ENCODE measurements at places on chromosomes 12 and 14.

DNA sequence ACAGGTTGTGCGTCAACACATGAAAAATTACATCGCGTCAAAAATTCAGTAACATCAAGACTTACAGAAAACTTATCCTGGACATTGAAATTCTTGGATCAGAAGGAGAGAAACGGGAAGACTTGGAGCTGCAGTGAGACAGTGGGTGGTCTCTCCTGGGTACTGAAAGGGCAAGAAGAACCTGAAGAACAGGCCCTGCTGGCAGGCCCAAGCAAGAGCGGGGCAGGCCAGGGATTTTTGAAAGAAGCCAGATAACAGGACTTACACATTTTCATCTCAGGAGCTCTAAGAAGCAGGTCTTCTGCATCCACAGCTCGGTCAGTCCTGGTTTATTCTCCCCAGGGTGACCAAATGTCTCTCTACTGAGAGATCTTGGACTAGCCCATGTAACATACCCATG is 466.5 kb upstream of the SOX5 start:
- no peak for DNase-seq

GRCh38 chr14:52068615-52069306 is at the start of gene NID2:
TSS of gene NID2 (minus strand) at chr14:52069059. CDS start at chr14:52068994, 65 bp downstream.
- DNase-seq = peak; percentile 50

DNA sequence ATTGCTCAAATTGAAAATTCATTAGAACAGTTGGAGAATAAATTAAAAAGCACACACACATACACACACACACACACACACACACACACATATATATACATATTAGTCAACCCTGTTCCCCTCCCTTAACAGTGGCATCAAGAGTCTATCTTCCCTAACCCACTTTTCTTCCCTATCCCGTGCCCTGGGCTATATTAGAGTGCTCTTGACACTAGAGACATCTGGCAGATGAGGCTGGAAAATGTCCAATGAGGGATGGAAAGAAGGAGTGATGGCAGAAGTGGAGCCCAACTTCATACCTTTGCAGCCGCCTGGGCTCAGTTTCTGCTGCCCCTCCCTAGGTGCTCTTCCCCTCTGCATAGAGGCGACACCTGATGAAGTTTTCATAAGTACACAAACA is 172.4 kb upstream of the NUDT4 start:
- DNase-seq = no peak

DNA sequence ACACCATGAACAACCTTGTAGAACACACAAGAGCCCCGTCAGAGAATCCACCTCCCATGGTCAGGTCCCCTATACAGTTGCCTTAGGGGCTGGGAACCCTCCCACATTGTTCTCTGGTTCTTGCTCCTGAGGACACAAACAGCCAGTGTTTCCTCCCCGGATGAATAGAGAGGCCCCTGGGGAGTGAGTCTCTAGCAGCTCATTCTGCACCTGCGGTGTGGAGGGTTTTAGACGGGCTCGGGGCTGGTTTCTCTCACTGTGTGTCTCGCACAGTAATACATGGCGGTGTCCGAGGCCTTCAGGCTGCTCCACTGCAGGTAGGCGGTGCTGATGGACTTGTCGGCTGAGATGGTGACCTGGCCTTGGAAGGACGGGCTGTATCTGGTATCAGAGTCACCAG is 1052.1 kb downstream of the TMEM121 start:
- DNase-seq = no peak

- no peak for DNase-seq
These were observed 88.4 kb upstream of the PRKD1 start for GRCh38 chr14:30016002-30016401.

- no peak for DNase-seq
These were observed 728.9 kb downstream of the BCL11B start for GRCh38 chr14:98543074-98543473.

- peak; percentile 98 for DNase-seq
These were observed at the start of gene COX6A1 for GRCh38 chr12:120437735-120438494. TSS of gene COX6A1 (plus strand) at chr12:120438113. CDS start at chr12:120438127, 14 bp downstream.

DNA sequence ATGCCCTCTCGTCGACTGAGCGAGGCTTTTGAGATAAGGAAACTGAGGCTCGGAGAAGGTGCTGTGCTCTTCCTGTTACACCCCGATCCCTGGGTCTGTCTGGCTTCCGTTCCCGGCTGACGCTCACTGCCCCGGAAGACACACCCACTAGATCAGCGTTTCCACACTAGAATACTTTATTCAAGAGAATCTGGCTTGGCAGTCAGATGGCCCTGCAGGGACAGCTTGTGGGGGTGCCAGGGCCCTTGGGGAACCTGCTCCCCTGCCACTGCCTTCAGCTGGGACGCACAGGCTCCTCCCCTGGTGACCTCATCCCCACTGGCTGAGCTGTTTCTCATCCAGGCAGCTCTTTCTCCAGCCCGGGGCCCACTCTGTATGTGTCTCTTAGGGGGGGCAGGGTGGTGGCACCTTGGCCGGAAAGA is 13.7 kb downstream of the PGF start:
- DNase-seq = no peak

- DNase-seq = peak; percentile 46
These were observed 105.4 kb upstream of the MED13L start for GRCh38 chr12:116382686-116383530.

DNA sequence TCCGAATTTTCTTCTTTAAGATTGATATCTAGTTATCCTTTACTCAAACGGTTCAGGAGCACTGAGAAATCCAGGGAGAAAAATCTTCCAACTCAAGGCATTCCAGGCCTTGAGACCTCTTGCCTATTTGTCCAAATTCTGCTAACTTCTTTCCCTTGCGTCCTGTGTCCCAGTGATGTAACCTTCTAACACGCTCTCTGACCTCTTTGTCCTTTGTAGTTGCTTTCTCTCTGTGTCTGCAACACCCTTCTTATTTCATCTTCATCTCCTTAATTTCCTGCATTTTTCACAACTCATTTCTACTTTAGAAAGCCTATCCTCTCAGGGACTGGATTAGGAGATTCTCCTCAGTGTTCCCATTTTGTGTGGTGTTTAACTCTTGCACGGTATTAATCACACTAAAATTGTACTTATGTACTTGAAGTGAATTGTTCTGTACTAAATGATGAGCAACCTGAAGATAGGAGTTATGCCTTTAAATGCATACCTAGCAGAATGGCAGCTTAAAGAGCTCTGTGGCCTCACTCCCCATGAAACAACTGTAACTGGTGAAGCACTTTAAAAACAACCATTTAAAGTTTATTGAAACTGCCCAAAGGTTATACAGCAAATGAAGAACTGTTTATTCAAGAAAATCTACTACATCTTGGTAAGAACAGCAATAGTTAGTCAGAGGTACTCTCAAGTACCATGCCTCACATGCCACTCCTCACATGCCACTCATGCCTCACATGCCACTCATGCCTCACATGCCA is 7.4 kb upstream of the SNAPC1 start:
- DNase-seq = no peak

GRCh38 chr12:75721796-75722195 is 210.4 kb upstream of the KRR1 start:
- no peak for DNase-seq

DNA sequence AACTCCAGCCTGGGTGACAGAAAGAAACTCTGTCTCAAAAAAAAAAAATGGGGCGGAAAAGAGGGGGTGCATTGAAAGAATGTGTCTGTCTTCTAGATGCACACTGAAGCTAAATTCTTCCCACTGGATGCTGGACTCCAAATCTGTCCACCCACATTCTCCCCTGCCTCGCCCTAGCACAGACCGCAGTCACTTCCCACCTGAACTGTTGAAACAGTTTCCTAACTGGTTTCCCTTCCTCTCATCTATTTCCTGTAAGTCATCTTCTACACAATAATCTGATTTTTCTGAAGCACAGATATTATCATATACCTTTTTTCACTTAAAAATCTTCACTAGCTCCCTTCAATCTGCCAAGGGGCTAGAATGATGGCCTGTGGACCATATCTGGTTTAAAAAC is 1.5 kb upstream of the HCAR1 start:
- no peak for DNase-seq

DNA sequence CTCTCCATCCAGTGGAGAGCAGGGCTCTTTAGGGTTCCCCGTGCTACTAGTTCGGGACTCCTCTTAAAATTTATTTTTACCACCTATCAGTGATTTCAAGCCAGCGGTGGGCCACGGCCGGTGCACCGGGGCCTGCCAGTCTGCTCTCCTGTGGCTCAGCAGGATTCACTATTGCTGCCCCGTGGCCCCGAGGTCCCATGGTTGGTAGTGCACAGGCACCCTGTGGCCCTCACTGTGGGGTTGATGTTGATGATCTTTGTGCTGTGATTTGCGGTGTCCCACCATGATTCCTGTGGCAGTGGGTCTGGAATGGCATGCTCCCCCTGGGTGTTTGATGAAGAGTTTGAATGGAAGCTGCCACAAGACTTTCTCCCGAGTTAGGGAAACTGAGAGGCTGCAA is 12.6 kb upstream of the MEG3 start:
- DNase-seq = no peak

GRCh38 chr12:127149226-127149964 is 1117.6 kb upstream of the TMEM132C start:
- no peak for DNase-seq

GRCh38 chr12:43436597-43436996 is 115.4 kb downstream of the ADAMTS20 start:
- DNase-seq = no peak

DNA sequence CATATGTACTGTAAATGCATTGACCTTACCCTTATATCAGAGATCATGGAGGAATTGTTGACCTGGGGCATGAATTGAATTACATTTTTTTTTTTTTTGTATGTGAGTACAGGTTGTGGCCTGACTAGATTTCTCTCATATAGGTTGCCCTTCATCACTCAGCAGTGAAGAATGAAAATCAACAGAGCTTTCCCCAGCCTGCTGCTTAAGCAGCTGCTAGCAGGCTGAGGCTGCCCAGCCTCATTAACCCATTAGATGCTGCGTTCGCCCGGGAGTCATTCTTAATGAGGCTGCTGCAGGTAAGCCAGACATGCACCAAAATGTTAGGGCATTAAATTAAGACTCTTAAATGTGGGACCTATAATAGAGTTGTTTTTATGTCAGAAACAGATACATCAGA is 236.0 kb downstream of the ETNK1 start:
- no peak for DNase-seq

DNA sequence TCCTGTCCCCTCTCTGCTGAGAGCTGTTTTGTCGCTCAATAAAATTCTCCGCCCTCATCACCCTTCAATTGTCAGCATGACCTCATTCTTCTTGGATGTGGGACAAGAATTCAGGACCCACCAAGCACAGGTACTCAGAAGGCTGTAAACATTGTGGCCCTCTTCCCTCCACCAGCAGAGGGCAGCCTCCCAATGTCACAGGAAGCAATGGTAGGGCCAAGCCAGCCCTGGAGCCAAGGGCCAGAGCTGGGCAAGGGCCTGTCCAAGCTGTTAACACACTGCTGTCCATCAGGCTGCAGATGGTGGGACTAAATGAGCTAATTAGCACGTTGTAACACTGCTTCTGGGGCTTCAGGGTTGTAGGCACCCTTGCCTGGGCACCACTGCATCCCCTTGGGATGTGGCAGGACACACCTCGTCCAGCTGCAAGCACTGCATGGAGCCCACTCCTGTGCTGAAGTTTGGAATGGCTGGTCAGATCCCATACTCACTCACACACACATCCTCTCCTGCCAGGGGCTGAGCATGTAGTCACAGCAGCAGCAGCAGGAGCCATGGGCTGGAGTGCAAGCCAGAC is 62.7 kb upstream of the HECTD1 start:
- no peak for DNase-seq

DNA sequence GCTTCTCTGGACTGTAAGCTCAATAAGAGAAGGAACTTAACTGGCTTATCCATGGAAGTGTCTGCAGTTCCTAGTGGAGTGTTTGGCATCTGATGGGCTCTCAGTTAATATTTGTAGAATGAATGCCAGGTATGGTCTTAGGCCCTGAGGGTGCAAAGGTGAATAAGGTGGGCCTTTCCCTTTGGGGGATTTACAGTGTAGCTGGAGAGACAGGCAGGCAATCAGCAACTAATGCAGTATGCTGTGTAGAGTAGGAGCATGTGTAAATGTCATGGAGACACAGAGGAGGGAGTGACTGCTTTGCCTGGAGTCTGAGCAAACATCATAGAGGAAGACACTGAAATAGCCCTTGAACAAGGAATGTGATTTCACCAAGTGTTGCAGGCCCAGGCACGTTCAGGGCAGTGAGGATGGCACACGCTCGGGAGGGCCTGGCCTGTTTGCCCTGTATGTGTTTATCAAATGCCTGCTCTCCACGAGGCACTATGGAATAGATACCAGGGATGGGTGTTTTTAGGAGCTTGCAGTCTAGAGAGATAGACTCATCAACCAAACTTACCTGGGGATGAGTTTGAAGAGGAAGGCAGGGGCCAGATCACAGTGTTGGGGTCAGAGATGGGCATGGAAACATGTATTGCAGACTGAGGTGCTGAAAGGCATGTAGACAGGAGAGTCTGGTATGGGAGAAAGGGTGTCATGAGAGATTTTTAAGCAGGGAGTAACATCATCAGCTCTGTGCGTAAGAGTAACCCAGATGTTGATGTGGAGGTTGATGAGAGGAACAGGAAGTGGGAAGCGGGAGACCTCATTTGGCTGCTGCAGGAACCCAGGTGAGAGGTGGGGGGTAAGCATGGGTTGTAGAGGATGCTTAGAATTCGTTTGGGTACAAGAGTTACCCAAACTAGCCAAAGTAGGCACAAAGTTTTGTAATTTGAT is 54.1 kb downstream of the PLXNC1 start:
- DNase-seq = peak; percentile 74

DNA sequence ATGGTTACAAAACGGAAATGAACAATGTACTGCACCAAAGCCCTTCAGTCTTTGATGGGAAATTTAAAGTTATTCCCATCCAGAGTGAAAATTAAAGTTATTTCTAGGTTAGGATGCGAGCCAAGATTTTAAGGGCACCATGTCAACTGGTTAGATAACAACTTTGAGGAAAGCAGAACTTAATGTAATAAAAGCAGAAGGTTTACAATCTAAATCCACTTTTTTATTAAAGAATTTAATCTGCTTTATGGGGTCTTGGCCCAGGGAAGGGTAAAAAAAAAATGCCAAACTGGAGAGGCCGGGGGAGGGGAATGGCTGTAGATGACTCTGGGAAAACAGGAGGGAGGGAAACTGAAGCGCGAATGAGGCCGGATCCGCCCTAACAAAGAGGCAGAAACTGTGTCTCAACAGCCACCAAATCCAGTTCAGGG is 108.2 kb upstream of the ATF7IP start:
- no peak for DNase-seq

- DNase-seq = no peak
These were observed 36.2 kb downstream of the HSP90AA1 start for GRCh38 chr14:102050625-102051024.

DNA sequence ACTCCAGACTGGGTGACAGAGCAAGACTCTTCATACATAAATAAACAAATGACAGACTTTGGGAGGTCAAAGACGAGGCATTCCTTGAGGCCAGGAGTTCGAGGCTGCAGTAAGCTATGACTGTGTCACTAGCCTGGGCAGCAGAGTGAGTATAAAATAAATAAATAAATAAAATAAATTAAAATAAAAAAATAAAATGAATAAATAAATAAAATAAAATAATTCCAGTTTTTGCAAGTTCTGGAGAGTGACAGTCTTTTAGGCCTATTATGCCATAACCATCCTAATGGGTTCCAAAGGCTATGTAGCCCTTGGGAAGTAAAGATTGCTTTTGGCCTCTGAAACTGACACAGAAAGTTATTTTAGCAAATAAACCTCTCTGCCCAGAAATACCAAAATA is 16.5 kb upstream of the NRDE2 start:
- DNase-seq = no peak

Data from mammary epithelial cell (primary cell).